ENCODE measurements at places on chromosomes 16 and 17. TPM values are rescaled to one million over a fixed set of nuclear protein-coding genes. Genes with fewer than 3 reads are reported as not detected.

- no peak for DNase-seq
Measured at GRCh38 chr17:40345994-40346764, 18.4 kb downstream of the GJD3 start.

GRCh38 chr16:59192551-59193199 is 458.6 kb upstream of the GOT2 start:
- DNase-seq: no peak

The MPV17L gene
- 5.8 TPM for total RNA-seq

GRCh38 chr17:59376506-59376905 is 45.1 kb downstream of the YPEL2 start:
- DNase-seq: no peak

The TNFRSF12A gene
- 20.1 TPM for total RNA-seq

GRCh38 chr17:21508211-21508610 is 132.1 kb downstream of the KCNJ12 start:
- DNase-seq: no peak

The HOXB8 gene
- total RNA-seq: 0.85 TPM

- DNase-seq: no peak
Measured at GRCh38 chr17:7713782-7714181, 3.8 kb upstream of the DNAH2 start.

- DNase-seq: no peak
Measured at GRCh38 chr17:9467518-9467917, 108.1 kb downstream of the STX8 start.
